Left cardiac atrium (tissue), 4 donors: ENCODE measurements at places on chromosomes 11 and 22. TPM values are rescaled to one million over a fixed set of nuclear protein-coding genes. Genes with fewer than 3 reads are reported as not detected.

DNA sequence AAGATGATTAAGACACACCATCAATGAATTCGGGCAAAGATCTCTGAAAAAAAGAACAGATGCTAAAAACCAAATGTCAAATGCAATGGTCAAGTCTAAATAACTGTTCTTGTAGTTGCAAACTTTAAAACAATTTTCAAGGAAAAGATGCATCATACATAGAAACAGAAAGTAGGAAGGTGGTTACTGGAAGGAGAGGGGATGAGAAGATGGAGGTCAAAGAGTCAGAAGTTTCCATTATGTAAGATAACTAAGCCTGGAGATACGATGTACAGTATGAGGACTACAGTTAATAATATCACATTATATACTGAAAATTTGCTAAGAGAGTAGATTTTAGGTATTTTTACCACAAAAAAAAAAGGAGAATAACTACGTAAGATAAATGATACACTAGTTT is 27.1 kb downstream of the CWF19L2 start:
- no peak for DNase-seq

DNA sequence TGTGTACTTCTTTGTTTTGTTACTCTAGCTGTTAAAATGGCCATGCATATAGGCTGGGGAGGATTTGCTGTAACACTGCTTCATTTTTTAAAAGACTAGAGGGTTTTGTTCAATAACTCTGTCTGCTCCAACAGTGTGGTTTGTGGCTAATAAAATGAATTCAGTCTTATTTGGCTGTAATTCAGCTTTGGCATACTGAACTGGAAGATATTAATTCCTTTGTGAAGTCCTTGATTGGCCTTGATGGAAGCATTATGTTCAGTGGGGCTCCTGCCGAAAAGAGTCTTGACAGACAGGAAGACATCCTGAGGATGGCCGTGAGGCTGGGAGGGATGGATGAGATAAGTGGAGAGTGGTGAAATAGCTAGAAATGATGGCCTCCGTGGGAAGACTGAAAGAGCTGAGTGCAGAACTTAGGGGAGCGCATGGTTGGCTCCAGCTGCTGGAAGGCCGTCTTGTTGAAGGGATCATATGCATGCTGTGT is 44.8 kb upstream of the MYO18B start:
- DNase-seq = no peak

GRCh38 chr11:122505304-122506006 is 150.1 kb upstream of the UBASH3B start:
- DNase-seq = peak; percentile 83

DNA sequence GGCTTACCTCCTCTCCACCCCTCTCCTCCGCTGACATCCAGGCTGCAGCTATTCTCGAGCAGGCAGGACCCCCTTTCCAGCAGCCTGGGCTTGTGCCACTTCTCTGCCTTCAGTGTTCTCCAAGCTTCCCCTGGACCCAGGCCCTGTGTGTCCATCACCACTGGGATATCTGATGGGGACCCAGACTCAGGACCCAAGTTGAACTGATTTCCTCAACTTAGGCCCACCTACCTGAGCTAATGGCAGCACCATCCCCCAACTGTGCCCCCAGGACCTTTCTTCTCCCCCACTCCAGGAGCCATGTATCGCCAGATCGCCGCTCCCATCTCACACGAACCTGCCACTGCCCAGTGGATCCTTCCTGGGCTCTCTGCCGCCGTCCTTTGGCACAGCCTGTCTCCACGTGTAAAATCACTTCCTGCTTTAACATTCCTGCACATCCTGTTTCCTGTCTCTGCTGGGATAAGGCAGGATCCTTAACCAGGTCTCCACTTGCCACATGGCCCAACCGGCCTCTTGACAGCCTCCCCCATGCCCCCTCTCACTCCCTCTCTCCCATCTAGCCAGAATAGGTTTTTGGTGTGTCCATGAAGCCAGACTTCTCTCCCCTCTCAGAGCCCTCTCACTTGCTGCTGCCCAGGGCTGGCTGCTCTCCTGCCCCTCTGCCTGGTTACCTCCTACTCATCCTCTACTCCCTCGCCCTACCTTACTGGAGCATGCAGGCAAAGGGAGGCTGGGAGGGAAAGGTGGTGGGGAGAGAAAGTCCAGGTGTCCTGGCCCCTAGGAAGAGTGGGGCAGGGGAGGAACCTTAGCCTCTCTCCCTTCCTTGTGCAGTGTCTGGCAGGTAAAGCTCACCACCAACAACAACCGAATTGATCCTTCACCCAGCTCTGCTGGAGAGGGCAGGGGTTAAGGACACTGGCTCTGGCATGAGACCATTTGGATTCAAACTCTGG is 9.4 kb downstream of the SPATA19 start:
- DNase-seq = no peak

- DNase-seq = no peak
Observed at GRCh38 chr11:126205359-126205758, 6.1 kb downstream of the RPUSD4 start.

GRCh38 chr22:36211237-36211861 is 9.7 kb upstream of the APOL4 start:
- no peak for DNase-seq

DNA sequence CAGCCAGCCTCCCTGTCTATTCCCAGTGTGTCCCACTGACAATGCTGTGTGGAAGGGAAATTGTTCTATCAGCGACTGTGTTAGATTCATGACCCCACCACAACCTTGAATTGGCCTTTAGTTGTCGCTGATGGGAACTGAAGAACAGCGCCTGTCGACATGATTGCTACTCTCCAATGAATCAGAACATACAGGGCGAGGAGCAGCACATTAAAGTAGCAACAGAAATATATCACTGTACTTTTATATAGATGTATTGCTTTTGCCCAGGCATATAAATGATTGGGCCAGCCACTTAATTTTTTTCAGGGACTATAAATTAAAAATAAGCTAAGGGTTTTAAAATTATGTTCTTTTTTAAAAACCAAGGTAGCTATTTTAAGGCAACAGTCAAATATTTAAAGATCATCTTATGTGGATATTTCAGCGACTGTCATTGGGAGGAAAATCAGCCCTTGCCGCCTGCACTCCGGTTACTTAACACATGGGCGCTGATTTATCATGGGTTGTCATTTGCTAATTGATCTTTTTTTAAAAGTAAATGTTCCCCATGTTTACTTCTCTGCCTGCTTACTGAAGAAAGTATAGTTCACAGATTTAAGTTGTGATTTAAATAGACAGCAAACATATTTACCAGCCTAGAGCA is 42.1 kb downstream of the ARL14EP start:
- DNase-seq = no peak

DNA sequence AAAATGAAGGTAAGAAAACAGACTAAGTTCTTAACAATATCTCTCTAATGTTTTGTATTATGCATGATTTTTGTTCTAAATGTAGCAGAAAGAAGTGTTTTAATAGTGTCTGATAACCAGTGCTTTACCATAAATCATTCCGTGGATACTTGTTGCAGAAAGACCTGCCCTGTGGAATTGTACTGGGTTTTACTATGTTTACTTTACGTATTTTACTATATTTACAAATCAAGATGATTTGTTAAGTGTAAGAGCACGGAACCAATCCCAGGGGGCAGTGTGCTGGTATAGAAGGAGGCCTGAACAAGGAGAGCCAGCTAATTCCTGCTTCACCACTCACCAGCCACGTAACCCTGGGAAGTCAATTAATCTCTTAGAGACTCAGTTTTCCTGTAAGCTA is 1.4 kb downstream of the HTR3B start:
- DNase-seq = no peak

Gene ST14
- 1.5 TPM for total RNA-seq

- no peak for DNase-seq
Observed at GRCh38 chr11:33375688-33376311, 118.6 kb downstream of the HIPK3 start.

DNA sequence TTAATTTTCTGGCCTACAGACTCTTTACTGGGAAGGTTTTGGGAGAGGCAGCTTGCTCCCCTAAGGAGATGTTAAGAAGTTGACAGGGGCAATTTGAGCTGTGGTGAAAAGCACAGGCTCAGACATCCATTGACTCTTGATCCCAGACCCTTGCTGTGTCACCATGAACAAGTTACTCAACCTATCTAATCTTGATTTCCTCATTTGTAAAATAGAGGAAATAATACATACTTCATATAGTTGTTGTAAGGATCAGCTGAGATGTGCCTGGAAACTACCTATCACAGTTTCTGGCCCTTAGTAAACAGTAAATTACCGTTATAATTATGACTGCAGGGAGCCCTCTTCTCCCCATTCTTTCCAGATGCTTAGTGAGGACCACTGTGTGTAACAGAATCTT is 16.6 kb upstream of the SCGB1D4 start:
- DNase-seq = no peak

DNA sequence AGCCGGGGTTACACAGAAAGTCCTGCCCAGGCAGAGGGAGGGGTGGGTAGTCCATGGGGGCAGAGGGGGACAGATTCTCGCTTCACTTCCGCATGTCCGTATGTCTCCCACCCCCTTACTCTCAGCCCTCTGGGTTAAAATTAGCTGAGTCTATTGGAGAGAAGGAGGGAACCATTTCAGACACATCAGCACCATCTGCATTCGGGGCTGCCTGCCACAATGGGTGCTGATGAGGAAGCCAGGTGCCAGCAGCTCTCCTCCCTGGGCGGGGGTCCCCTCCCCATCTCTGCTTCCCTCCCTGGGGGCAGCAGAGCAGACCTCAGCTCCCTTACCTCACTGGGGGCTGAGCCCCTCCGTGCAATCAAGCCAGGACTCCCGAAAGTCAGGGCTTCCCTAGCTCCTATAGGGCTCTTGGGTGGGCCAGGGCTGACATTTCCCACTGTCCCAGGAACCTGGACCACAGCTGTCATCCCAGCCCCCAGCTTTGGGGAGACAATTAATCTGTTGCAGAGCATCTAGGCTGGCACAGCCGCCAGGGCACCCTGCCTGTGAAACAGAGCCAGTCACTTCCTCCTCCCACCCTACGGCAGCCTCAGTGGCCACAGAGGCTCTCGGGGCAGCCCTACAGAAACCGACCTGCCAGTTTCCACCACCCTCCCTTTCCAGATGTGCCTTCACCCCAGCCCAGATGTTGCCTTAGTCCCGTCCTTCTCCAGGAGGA is 67.3 kb downstream of the PDE2A start:
- DNase-seq = no peak

- no peak for DNase-seq
Observed at GRCh38 chr11:83523676-83524075, 237.5 kb upstream of the CCDC90B start.

Gene YPEL1
- 4.6 TPM for total RNA-seq

Gene PGA5
- 0.71 TPM for total RNA-seq

DNA sequence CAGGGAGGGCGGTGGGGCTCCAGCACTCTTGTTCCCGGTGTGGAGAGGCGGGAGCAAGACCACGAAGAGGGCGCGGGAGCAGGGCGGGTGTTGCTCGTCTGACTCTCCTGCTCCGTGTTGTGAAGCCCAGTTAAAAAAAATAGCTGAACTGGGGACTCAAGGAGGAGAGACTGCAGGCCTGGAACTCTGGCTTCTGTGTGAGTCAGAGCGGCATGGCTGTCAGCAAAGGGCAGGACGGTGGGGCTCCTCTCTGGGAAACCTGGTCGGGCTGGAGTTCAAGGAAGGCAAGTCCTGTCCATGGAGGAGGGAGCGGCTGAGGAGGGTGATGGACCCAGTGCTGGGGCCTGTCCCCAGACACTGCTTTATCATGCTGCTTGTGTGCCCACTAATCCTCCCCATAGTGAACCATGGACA is 152.3 kb downstream of the FEZ1 start:
- DNase-seq = no peak

DNA sequence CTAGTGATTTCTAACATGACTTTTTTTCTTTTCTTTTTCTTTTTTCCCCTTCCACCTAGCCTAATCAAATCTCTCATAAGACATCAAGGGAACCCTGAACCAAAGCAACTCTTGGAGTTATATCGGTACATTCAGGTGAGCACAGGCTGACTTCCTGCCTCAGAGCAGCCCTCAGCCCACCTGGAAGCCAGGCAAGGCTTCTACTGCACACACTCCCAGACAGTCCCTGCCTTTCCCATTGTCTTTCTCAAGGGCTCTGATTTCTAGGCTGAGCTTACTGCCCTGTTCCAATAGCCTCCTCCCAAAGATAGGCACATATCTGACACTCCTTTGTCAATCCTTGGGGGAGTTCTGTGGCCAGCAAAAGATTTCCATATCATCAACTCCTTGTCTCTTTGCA is 629.5 kb downstream of the NTM start:
- DNase-seq = no peak

GRCh38 chr11:10483174-10483573 is 28.1 kb downstream of the AMPD3 start:
- DNase-seq = no peak

- DNase-seq = no peak
Observed at GRCh38 chr11:73143126-73143838, 1.2 kb upstream of the FCHSD2 start.

DNA sequence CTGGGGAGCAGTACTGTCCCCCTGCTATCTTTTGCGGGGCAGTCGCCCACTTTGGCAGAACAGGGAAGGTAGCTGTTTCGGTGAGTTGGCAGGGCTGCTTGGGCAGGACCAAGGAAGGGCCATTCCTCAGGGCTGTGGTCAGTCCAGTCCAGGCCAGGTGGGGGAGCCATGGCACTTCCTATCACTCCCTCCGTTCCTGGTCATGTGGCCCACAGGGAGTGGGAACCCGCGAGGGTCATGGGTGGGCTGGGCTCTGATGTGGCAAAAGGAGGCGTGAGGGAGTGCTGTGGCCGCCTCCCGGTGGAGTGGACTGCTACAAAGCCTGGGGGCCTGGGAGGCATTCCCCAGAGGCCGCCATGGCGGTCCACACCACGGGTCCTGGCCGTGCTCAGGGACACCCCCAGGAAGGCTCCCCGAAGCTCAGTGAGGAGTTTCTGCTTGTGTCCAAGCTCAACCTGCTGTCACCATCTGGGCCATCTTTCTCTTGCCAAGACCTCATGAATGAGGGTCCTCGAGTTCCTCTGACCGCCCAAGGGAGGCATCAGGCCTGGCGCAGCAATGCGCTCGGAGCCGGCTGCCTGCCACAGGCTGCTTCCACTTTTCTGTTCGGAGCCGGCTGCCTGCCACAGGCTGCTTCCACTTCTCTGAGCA is 11.9 kb downstream of the CHID1 start:
- no peak for DNase-seq
